ENCODE measurements at places on chromosomes 7 and 10.

- DNase-seq = no peak
These were observed 225.8 kb upstream of the FAM3C start for GRCh38 chr7:121621937-121622336.

GRCh38 chr10:122348512-122348911 is 26.0 kb upstream of the PLEKHA1 start:
- peak; percentile 37 for DNase-seq

DNA sequence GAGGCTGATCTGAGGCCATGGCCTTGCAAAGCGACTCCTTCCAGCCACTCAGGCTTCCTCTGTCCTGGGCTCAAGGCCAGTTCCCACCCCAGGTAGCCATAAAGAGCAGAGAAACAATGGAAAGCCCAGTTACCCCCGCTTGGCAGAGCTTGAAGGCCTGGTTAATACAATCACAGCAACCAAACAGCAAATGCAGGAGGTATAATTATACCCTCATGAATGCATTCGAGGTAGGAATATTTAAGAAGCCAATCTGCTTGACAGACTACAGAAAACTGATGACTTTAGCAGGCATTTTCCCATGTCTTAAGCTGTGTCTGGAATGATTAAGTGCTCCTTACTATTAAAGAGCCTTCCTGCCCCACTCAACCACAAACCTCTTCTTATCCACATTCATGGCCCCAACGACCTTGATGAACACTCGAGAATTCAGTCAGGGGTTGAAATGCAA is 114.1 kb upstream of the MACROH2A2 start:
- no peak for DNase-seq

DNA sequence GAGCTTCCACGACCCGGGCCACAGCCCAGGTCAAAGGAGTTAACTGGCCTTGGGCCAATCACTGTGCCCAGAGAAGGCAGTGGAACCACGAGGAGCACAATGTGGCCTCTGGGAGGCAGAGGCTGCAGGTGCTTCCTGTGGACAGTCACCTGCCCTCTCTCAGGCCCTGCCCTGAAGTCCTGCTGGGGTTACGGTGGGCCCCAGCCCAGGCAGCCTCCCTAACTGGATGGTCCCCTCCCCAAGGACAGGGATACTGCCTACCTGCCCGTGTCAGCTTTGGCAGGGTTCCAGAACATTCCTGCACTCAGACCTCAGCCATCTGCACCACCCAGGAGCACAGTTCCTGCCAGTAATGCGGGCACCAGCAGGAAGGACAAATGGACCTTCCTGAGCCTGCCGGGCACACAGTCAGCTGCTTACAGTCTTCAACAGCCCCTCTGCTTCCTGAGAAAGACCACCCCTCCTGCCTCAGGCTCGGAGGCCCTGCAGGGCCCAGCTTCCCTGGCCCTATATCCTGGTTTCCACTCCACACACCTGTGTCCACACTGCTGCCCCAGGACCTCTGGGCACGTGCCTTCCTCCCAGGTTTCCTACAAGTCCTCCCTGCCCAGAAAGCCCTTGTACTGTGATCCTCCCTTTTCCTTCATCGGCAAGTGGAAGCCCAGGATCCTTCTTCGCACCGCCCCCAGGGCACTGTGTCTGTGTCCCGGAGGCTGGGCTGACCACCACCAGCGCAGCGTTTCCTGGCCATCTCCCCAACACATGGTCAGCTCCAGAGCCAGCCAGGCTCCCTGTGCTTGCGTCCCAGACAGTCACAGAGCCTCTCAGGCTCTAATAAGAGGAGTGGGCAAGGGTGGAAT is 23.3 kb downstream of the WDR86 start:
- DNase-seq = no peak

DNA sequence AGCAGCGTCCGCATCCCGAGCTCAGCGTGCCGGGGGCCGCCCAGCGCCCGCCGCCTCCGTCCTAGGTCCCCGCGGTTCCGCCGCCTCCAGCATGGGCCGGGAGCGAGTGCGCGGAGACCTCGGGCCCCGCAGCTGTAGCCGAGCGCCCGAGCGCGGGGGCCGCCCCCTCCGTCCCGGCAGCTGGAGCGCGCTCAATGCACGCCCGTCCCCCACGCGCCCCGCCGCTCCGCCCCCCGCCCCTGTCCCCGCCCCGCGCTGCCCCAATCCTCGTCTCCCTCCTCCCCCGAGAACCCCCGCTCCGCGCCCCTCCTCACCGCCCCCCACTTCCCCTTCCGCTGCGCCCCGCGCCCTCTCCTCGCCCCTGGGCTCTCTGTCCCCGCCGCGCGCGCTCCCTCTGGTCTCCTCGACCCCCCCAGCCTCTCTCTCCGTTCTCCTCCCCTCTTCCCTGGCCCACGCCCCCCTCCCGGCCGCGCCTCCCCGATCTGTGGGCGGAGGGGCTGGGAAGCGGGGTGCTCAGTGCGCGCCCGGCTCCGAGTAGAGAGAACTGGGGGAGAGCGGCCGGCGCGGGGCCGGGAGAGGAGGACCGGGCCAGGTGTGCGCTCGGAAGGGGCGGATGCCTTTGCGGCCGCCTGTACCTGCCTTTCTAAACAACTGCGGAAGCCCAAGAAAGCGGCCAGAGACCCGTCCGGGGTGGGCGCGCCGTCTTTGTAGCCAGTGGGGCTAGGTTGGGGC is at the start of gene VIPR2:
VIPR2 (minus strand) TSS at position 110 of the 732 bp plus-strand sequence; CDS start at position 14, 96 bp downstream.
- peak; percentile 15 for DNase-seq

- peak; percentile 61 for DNase-seq
These were observed 276.9 kb upstream of the NEBL start for GRCh38 chr10:21173802-21174714.

- no peak for DNase-seq
These were observed 61.7 kb upstream of the MDFIC start for GRCh38 chr7:114860206-114860605.

GRCh38 chr10:112797855-112798254 is 152.2 kb upstream of the TCF7L2 start:
- DNase-seq = no peak

GRCh38 chr7:1028775-1029636 is 15.3 kb upstream of the GPR146 start:
- peak; percentile 27 for DNase-seq

DNA sequence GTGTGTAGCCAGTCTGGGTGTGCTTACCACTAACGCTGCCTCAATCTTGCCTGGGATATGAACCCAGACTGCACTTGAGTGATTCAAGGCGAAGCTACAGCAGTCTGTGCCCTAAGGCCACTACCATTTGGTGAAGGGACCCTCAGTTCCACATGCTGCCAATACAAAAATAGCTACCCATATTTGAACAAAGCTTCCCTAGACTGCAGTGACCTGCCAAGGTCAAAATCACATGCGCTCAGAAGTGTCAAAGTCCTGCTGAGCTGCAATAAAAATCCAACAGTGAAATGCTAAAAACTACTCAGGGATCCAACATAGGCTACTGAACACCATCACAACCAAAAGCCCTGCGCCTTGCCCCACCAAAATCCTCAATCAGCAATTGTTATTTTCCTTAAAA is 472.3 kb upstream of the VSTM2A start:
- no peak for DNase-seq

DNA sequence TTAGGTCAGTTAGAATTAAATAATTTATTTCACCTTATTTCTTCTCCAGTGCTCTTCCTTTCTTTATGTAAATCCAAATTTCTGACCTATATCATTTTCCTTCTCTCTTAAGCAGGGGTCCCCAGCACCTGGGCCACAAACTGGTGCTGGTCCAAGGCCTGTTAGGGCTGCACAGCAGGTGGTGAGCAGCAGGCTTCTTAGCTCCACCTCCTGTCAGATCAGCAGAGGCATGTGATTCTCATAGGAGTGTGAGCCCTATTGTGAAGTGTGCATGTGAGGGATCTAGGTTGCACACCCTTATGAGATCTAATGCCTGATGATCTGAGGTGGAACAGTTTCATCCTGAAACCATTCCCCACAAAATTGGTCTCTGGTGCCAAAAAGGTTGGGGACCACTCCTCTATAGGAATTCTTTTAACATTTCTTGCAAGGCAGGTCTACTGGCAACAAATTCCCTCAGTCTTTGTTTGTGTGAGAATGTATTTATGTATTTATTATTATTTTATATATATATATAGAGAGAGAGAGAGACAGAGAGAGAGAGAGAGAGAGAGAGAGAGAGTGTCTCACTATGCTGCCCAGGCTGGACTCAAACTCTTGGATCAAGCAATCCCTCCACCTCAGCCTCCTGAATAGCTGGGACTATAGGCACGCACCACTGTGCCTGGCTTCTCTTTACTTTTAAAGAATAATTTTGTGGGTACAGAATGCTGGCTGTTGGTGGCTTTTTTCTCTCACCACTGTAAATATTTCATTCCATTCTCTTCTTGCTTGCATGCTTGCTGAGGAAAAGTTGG is 4.3 kb upstream of the ABCC2 start:
- DNase-seq = peak; percentile 0

- DNase-seq = peak; percentile 17
These were observed 169.5 kb upstream of the SVIL start for GRCh38 chr10:29804025-29804852.

DNA sequence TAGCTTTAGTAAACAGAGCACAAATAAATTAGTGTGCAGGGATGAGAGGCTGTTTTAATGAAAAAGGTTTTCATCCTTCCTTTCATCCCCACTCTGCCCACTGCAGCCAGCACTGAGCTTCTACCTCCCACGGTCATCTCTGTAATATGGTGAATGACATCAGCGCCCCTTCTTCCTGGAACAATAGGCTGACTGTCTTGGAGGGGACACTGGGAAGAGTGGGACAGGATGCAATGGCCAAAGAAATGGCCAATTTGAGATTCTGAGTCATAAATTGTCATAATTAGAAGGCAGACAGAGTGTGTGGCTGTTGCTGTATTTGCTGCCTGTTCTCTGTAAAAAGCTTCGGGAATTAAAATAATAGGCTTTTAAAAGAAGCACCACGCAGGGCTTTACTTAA is 126.7 kb upstream of the CALN1 start:
- no peak for DNase-seq

DNA sequence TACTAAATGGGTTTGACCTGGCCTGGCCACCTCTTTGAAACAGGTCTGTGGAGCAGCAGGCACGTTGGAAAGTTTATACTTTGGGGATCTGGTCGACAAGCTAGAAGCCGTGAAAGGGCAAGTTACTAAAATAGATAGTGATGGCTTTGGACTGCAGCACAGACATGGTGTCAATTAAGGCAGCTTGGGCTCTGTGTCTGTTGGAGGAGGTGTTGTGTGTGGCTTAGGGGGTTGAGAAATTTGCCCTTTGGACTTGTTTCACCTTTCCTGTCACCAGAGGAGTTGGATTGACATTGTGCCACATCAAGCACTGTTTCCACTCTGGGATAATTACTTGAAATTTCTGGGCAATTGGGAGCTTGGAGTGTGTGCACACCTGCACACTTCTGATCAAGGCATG is 251.8 kb upstream of the MKI67 start:
- no peak for DNase-seq

GRCh38 chr10:68566955-68567354 is 6.8 kb downstream of the TET1 start:
- no peak for DNase-seq

- no peak for DNase-seq
These were observed 252.3 kb downstream of the GATA3 start for GRCh38 chr10:8306685-8307364.

DNA sequence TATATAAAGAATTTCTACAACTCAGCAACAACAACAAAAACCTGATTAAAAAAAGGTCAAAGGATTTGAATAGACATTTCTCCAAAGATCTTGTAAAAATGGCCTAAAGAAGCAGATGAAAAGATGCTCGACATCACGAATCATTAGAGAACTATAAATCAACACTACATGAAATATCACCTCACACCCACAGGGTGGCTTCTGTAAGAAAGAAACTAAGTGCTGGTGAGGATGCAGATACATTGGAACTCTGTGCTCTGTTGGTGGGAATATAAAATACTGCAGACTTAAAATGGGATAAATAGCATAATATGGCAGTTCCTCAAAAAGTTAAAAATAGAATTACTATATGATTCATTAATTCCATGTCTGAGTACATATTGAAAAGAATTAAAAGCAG is 38.3 kb upstream of the CDCA7L start:
- no peak for DNase-seq
